Prostate gland (tissue), 2 donors: ENCODE measurements at places on chromosomes 3 and 15. TPM values are rescaled to one million over a fixed set of nuclear protein-coding genes. Genes with fewer than 3 reads are reported as not detected.

GRCh38 chr3:125119752-125120378 is 64.1 kb upstream of the HEG1 start:
- H3K4me3 ChIP-seq, result no peak overlapping the region
- DNase-seq, result no peak
- H3K4me1 ChIP-seq, result no peaks in the 10 kb centered on the region
- H3K27ac ChIP-seq, result no peak overlapping the region

GRCh38 chr3:85864896-85865295 is 906.1 kb downstream of the CADM2 start:
- H3K27ac ChIP-seq, result no peak overlapping the region
- no peak for DNase-seq
- H3K4me3 ChIP-seq, result no peak overlapping the region
- no peaks in the 10 kb centered on the region for H3K27me3 ChIP-seq
- H3K36me3 ChIP-seq, result no peaks in the 10 kb centered on the region

DNA sequence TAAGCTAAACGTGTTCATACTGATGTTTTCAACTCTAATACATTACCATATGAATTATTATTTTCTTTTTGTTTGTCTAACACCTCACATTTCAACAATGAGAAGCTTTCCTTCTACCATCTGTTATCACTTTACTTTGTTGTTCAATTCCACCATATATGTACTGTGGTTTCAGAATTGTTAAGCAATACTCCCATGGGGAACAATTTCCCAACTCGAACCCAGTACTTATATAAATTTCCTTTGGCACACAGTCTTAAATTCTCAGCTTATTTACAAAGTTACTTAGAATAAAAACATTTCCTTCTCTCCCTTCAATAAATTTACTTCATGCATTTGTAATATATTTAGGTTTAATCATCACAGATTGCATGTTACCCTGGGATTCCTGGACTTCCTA is 1764.4 kb downstream of the OTOL1 start:
- no peaks in the 10 kb centered on the region for H3K4me1 ChIP-seq
- DNase-seq, result no peak
- H3K27ac ChIP-seq, result no peak overlapping the region

- H3K36me3 ChIP-seq, result no peaks in the 10 kb centered on the region
- no peak overlapping the region for H3K4me3 ChIP-seq
- no peaks in the 10 kb centered on the region for H3K27me3 ChIP-seq
- H3K4me1 ChIP-seq, result no peaks in the 10 kb centered on the region
These were observed 101.8 kb downstream of the SNRK start for GRCh38 chr3:43388175-43388574.

DNAH12 gene
- total RNA-seq, result 0.05 TPM
